Glutamatergic neuron (in vitro differentiated cells): ENCODE measurements at places on chromosomes 5 and 9. TPM values are rescaled to one million over a fixed set of nuclear protein-coding genes. Genes with fewer than 3 reads are reported as not detected.

The CER1 gene
- 3.0 TPM for total RNA-seq

- no peak for DNase-seq
Measured at GRCh38 chr5:125976421-125977000, 446.7 kb upstream of the GRAMD2B start.

The IFNE gene
- total RNA-seq = not detected

DNA sequence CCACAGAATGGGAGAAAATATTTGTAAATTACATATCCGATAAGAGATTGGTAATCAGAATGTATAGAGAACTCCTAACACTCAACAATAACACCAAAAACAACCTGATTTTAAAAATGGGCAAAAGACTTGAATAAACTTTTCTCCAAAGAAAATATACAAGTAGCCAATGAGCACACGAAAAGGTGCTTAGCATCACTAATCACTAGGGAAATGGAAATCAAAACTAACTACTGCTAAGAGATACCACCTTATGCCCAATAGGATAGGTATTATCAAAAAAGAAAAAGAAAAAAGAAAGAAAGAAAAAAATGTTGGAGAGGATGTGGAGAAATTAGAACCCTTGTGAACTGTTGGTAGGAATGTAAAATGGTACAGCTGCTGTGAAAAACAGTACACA lies 212.1 kb downstream of the TLR4 start:
- no peak for DNase-seq

DNA sequence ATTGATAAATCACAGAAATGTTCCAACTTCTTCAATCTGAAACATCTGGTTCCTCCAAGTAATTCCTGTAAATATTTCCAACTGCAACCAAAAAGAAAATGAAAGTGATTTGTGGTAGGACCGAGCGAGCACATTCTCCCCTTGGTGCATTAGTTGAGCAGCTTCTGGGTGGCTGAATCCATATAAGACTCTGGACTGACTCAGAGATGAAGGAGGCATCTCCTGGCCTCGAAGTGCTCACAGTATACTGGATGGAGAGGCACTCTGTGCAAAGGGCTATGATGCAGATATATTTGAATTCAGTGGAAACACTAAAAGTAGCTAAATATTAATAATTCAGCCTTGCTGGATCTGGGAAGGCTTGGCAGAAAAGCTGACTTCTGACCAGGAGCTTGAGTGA lies 265.0 kb downstream of the MARCHF11 start:
- DNase-seq = no peak

DNA sequence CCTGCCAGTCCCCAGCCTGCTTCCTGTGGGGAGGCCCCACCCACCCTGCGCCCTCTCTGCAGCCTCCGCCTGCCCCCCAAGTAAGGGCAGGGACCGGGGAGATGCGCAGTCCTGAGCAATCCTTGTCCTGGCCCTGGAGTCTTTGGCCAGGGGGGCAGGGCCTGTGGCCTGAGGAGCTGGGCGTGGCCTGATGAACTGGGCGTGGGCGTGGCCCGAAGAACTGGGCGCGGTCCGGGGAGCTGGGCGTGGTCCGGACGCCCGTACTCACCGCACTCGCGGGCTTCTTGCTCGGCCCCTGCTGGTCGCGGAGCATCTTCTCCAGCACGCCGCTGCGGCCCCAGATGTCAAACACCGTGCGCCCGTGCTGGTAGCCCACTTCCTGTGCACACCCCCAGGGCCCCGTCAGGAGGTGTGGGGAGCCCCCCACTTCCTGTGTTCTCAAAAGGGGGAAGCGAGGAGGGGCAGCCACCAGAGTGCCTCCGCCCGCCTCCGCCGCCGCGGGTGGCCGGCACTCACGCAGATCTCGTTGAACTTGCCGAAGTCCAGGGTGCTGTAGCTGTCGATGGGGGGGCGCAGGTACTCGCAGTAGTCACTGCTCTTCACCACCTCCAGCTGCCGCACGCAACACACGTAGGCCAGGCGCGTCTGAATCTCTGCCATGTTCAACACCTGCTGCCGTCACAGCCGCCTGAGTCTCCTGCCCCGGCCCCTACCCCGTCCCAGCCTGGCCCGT lies 2.7 kb upstream of the NSMF start:
- DNase-seq = peak; percentile 22

The CAVIN4 gene
- 32.9 TPM for total RNA-seq
